ENCODE measurements at places on chromosomes 7 and 10.

- no peak for DNase-seq
These were observed 394.5 kb downstream of the SEMA3D start for GRCh38 chr7:84792231-84792893.

DNA sequence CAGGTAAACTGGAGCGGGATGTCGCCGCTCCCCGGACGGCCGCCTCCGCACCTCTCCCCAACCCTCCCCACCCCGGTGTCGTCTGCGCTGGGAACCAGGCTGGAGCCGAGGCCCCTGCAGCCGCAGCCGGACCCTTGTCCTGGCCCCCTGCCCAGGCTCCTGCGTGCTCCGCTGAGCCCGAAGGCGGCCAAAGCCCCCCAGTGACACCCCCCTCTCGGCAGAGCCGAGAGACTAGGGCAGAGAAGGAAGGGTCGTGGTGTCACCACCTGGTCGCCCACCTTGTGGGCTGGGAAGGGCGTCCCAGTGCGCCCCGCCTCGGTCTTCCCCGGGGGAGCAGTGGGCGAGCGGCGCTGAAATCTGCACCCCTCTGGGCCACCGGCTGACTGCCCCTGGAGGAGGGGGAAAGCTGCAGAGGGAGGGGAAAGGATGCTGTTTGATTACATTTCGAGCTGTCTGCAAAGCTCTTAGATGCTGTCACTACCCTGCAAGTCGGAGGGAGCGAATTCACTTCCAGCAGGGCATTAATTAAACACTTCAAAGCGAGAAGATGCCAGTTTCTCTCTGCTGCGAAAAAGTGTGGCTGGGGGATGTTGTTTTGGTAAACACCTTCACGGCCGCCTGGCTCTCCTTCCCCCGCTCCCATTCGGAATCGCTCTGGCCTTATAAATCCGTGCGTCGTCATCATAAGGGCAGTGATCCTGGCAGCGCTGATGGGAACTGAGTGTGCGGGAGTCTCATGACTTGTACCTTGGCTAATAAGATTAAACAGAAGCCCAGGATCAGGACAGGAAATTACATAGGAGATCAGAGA lies 622 bp downstream of the DYNC1I1 start:
- peak; percentile 62 for DNase-seq

DNA sequence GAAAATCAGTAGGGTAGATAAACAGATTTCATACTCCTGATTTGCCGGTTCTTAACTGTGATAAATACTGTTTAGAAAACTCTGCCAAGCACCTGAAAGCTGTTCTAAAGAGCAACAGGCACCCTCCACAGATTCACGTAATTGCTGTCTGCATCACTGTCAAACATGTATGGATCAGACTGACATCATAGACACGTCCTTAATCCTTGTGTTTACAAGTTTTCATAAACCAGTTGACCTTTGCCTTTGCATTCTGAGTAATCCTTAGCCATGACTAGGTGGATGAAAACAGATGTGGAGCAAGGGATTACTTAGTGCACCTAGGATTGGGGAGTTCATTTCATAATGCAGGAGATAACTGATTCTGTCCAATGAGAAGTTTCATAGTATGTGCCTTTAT lies 41.6 kb downstream of the SLC39A12 start:
- no peak for DNase-seq

DNA sequence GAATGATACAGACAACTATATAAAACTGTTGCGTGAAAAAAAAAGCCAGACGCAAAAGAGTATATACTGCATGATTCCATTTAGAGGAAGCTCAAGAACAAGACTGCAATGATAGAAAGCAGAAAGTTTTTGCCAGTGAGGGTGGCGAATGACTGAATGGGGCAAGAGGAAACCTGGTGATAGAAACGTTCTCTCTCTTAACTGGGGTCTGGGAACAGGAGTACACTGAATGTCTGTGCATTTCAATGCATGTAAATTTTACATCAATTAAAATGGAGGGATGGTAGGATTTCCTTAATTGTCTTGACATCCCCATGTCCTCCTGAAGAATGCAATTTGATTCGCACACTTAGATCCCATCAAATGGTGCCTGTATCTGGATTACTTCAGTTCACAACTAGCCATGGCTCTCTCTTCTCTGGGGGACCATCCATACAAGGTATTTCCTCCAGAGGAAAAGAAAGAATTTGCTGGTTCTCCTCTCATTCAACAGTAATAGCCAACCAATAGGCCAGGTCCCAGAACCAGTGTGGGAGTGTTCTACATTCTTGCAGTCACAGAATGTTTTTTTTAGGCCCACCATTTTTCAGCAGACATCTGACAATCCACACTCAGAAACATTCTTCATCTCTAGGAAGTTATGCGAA lies 221.0 kb upstream of the KLF14 start:
- DNase-seq, result no peak

DNA sequence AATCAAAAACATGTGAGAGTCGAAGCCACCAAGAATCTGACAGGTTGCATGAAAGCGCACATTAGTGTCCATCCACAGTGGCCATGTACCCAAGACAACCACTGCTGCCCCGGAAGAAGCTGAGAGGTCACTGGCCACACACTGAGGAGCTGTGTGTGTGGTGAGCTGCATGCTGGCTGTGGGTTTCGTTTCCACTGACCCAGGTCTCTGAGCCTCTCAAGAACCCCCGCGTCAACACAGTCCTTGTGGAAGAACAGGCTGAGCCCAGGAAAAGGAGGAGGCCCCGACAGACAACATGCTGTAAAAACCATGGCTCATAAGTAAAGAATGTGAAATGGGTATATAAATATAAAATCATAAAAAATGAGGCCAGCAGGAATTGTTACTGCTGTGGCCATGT lies 8.2 kb downstream of the VIPR2 start:
- DNase-seq, result no peak

GRCh38 chr7:767941-768731 lies 41.1 kb upstream of the PRKAR1B start:
- no peak for DNase-seq

GRCh38 chr7:332646-333392 lies 42.8 kb downstream of the FOXL3 start:
- peak; percentile 47 for DNase-seq

DNA sequence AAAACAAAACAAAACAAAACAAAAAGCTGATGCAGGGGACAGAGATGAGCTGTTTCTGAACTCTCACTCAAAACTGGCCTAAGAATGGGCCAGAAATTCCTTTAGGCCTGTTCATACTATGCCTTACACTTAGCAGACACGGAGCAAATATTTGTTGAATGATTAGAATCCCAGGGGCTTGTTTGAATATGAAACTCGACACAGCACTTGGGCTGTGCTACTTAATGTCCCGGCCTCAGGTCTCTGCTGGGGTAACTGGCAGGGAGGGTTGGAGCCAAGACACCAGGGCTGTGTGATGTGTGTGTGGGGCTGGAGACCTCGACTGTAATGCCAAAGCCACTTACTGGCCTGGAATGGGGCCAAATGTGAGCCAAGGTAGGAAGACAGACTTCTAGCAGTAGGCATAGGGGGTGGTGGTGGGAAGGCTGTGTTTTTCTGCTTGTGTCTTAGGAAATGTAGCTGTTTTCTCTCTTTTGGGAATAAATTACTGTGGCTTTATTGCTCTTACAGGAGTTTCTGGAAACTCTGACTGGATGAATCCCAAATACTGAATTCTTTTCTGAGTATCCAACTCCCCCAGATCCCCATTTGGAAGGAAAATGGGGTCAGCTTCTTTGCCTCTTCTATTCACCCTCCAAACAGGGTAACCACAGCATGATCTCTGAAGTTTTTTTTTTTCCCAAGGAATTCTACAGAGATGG lies 66.7 kb downstream of the EMX2 start:
- no peak for DNase-seq

GRCh38 chr7:124130-124949 lies 68.0 kb upstream of the FAM20C start:
- DNase-seq, result no peak

GRCh38 chr7:34752929-34753328 lies 94.9 kb downstream of the NPSR1 start:
- DNase-seq, result no peak

DNA sequence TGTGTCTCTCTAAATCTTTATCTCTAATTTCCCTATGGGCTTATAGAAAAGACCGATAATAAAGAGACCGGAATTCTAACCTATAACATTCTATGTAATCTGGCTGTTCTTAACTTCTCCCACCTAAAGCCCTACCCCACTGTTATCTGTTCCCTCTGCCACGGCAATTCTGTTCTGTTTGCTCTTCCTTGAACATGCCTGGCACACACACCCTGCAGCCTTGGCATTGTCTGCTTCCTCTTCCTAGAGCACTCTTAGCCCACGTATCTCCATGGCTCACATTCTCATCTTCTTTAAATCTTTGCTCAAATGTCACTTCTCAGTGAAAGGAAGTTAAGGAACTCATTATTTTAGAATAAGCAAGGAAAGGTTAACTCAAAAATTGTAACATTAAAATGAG lies 309.2 kb downstream of the GPR158 start:
- no peak for DNase-seq

- no peak for DNase-seq
These were observed 257.7 kb downstream of the SNX13 start for GRCh38 chr7:17682586-17682985.

GRCh38 chr10:31000071-31000782 lies 31.4 kb downstream of the ZNF438 start:
- no peak for DNase-seq

- DNase-seq, result peak; percentile 46
These were observed 10.4 kb downstream of the ELN start for GRCh38 chr7:74038194-74038961.

GRCh38 chr10:101848894-101849351 lies 5.3 kb upstream of the KCNIP2 start:
- DNase-seq, result no peak

DNA sequence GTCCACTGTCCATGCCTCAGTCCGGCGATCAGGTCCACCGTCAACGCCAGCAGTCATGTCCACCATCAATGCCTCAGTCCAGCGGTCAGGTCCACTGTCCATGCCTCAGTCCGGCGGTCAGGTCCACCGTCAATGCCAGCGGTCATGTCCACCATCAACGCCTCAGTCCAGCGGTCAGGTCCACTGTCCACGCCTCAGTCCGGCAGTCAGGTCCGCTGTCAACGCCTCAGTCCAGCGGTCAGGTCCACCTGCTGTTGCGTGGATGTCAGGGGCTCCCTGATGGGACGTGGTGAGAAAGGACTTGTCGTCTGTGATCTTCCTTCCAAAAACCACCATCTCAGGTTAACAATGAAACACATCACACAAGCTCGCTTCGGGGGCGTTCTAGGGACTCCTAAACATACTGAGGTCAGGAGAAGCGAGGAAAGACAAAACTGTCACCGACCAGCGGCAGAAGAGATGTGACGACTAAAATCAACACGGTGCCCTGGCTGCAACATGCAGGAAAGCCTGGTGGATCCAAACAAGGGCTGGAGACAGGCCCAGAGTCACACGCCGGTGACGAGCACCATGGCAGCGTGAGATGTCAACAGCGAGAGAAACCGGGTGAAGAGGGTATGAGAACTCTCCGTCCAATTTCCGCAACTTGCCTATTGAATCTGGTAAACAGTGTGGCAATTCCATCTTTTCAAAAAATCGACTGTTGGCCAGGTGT lies 264.2 kb downstream of the MAD1L1 start:
- no peak for DNase-seq

DNA sequence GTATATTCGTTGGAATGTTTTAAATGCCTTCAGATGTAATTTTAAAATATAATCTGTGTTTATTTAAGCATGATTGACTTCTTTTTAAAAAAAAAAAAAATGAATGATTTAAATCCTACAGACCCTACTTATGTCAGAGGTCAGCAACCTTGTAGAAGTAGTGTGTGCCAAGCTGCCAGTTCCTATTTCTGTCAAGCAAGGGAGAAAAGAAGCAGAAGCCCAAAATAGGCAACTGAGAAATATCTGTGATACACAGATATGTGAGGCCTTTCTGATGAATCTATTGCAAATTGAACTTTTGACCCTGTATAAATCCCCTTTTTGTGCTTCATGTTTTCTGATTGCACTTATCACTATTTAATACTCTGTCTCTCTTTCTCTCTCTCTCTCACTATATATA lies 199.5 kb downstream of the LRRN3 start:
- no peak for DNase-seq

- DNase-seq, result no peak
These were observed 68.2 kb upstream of the DDC start for GRCh38 chr7:50633414-50633710.

DNA sequence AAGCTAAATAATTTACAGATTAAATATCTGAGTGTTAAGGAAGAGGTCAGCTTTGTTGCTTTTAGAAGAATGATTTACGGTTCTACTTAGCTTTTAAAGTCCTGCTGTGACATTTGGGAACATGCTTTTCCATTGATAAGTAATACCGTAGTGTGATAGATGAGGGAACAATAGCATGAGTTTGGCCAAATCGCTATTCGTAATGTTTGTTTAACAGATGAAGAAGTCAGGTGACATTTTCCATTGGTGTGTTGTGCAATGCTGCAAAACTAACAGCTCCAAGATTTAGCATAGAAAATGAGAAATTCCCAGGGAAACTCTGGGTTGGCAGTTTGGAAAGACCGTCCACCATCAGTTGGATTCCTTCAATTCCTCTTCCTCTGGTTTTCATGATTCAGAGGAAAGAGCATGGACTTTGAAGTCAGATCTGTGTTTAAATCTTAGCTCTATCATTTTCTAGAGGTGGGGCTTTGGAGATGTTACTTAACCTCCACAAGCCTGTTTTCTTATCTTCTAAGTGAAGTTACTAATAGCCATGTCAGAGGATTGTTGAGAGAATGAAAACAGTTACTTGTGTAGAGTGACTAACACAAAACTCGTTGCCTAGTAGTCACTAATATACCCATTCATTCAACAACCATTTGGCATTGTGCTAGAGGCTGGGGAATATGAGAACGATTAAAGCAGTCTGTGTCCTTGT lies 140.4 kb upstream of the BMPER start:
- DNase-seq, result no peak

- DNase-seq, result no peak
These were observed 102.3 kb upstream of the TCF7L2 start for GRCh38 chr10:112847778-112848177.

GRCh38 chr10:59283456-59284091 lies 78.8 kb downstream of the FAM13C start:
- DNase-seq, result no peak

DNA sequence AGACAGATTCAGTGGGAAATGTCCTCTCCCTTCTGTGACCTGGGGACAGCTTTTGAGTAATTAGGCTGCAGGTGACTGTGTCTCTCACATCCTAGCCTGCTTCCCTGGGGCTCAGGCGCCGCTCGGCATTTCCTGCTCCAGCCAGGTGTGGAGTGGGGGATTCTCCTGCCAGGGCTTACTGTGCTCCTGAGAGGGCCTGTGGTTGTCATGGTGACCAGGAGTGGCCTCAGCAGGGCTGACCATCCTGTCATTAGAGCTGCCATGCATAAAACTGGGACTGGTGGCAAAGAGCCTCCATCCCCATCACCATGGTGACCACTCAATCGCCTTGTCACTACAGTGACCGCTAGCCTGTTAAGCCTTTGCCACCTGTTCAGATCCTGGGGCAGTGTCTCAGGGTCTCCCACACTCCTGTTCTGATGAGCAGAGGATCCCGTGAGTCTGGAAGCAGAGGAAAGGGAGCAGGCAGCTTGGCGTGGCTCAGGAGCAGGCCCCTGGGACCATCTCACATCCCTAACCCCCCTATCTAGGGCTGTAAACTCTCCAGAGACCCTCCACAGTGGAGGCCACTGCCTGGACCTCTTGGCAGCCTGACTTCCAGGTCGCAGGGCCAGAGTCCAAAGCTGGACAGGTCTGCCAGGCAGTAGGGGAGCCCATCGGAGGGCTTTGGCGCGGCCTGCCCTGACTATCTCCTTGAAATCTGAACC lies at the start of gene GCK:
GCK (minus strand) TSS at position 154 of the 707 bp plus-strand sequence. CDS start 486 bp downstream, outside the sequence.
- DNase-seq, result no peak
